ENCODE measurements at places on chromosomes 4 and X.

DNA sequence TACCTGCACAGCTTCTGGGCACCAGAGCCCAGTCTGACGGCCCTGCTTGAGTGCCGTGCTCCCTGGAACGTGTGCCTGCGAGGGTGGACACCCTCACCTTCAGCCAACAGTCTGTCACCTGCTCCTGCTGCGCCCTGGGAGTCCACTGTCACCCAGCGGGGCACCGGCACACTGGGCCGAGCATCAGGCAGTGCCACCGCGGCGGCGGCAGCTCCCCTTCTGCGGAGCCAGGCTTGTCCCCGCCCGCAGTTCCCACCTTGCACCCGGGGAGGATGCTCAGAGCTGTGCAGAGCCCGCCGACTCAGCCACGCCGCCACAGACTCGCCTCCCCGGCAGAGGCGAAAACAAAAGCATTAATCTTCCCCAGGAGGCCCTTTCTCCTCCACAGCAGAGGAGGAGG is 86.8 kb downstream of the ABLIM2 start:
- DNase-seq = no peak

DNA sequence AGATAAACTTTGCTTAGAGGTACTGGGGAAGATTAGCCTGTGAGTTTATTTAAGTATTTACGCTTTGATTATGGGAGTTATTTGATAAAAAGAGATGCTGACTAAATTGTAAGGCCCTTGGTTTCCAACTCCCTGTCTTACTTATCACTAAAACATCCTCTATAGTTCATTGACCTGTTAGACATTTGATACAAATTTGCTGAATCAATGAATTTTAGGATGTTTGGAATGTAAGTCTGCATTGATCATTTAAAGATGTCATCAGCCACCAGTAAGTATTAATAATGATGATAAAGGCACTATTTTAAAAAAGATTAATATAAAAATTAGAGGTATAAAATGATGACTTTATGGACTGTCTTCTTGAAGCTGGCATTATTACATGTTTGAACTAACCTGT is 340.6 kb downstream of the SPRY1 start:
- DNase-seq = no peak

GRCh38 chr4:121339307-121339706 is 41.5 kb downstream of the QRFPR start:
- DNase-seq = no peak

DNA sequence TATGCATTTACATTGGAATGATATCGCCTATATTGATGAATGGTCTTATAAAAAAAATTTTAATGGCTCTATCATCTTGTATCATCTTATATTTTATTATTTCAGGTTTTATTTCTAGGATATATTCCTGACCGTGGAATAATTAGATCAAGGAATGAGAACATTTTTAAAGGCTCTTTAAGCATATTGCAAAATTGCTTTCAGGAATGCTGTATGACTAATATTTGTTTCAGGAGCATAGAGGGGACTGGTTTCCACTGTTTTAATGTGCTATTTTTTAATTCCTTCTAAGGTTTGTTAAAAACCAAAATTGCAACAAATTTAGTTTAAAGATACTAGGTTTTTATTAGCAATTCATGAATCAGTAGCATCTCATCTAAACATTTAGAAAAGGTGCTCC is 120.2 kb downstream of the BMPR1B start:
- no peak for DNase-seq

- no peak for DNase-seq
These were observed 21.9 kb downstream of the POU3F4 start for GRCh38 chrX:83529950-83530349.

All from right kidney (tissue), 9 donors.